ELF-1 (cell line): ENCODE measurements at places on chromosomes 7 and 10.
A peak's percentile ranks its signal among the peaks of the same experiment; 100 is the strongest.

GRCh38 chr7:47389171-47389922, 192.6 kb downstream of the TNS3 start:
- DNase-seq = no peak

DNA sequence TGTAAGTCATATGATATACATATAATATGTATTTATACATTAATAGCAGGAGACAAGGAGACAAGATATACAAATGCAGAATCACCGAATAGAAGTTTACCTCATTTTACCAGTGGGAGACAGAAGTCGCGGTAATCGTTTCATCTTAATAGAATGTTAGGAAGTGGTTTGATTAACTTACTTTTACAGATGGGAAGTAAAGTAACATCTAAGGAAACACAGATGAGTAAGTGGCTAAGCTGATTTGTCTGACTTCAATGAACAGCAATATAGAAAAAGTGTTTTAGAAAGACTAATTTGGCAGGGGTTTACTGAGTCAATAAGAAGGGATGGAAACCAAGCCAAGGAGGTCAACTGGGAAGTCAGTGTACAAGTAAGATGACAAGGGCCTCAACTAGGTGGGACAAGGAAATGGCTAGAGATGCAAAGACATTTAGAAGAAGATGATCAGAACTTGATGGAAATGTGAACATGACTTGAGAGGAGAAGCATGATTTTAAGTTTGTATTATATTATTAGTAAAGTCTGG, 36.2 kb upstream of the FAM133B start:
- no peak for DNase-seq

DNA sequence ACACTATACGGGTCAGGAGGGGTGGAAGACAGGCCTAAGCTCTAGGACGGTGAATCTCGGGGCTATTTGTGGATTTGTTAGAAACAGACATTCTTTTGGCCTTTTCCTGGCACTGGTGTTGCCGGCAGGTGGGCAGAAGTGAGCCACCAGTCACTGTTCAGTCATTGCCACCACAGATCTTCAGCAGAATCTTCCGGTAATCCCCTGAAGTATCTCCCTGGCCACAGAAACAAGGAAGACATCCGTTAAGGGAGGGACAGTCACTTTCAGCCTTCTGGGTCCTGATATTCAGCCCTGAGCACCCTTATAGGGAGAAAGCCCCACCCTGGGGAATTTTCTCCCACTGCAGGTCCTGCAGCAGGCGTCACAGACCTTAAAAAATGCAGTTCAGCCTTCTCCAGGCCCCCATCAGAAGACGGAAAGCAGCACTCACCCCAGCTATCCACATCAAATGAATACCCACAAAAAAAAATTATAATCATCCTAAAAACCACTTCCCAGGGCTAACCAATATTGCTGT, 23.2 kb downstream of the PLAC9 start:
- DNase-seq = no peak

GRCh38 chr7:30865821-30866220, 45.8 kb upstream of the AQP1 start:
- DNase-seq = no peak

DNA sequence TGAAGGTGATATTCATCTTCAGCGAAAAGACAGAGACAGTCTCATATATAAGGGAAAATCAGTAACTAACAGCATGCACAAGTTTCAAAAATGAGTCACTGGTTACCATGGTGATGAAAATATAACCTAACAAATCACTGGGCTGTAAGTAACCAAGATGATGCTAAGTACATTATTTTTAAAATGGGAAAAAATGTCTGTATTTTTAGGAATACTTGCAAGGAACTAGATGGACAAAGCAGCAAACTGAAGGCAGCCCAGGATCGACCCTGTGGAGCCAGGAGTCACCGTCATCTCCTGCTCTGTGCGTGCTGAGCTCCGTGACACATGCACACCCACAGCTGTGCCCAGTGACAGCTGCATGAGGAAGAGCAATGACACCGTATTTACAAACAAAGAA, 137.3 kb downstream of the ELMO1 start:
- DNase-seq = no peak

DNA sequence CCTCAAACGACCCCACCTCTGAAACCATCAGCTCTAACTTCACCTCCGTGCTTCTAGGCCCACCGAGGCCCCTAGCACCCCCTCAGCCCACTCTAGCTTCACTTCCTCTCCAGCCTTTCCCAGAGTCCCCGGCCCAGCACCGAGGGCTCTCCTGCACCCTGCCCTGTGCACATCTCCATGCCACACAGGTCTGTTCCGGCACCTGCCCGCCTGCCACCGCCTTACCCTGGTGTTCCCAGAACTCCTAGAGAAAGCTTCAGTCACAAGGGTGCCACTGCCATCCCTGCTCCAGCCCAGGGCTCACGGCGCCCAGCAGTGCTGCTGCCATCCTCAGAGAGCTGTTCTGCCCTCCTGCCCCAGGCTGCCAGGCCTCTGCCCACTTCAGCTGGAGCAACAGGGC, 61.3 kb upstream of the INSIG1 start:
- no peak for DNase-seq

GRCh38 chr10:66680886-66681285, 244.9 kb upstream of the LRRTM3 start:
- no peak for DNase-seq

GRCh38 chr7:143012409-143012808, 14.5 kb downstream of the OR9A2 start:
- DNase-seq = no peak

DNA sequence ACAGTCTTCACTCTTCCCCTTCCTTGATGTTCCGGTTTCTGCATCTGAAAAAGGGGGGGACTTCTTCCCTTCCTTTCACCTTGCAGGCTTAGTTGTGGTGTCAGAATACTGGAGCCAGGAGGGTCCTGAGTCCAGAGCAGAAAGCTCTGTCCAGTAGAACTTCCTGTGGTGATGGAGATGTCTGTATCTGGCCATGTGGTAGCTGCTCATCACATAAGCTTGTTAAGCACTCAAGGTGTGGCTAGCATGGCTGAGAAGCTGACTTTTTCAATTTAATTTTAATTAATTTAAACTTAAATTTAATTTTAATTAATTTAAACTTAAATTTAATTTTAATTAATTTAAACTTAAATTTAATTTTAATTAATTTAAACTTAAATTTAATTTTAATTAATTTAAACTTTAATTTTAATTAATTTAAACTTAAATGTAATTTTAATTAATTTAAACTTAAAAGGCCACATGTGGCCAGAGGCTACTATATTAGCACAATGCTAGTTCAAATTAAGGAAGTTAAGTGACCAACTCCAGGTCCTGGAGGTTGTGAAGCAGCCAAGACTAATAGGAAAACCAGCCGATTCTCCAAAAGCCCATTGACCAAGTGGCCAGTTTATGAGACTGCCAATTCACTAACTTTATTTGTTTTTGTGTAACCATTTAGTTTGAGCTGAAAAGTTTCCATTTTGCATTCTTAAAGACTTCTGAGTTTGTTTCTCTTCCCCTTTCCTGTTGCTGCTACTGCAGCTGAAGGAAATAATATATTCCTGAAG, 16.3 kb downstream of the MSRB2 start:
- DNase-seq = no peak

DNA sequence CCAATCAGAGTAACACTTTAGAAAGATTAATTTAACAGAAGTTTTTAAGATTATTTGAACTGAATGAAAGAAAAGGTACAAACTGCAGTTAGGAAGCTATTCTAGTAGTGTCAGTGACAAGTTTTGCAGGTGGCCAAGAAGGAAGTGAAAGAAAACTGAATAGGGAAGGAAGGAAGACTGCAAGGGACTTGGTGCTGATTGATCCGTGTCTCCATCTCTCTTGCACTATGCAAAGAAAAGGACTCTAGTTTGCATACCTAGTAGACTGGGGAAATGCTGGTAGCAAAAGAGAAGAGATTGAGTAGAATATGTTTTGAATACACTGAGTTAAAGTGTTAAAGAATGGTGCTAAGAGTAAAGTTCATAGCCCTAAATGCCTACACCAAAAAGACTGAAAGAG, 33.0 kb downstream of the OR6V1 start:
- no peak for DNase-seq

DNA sequence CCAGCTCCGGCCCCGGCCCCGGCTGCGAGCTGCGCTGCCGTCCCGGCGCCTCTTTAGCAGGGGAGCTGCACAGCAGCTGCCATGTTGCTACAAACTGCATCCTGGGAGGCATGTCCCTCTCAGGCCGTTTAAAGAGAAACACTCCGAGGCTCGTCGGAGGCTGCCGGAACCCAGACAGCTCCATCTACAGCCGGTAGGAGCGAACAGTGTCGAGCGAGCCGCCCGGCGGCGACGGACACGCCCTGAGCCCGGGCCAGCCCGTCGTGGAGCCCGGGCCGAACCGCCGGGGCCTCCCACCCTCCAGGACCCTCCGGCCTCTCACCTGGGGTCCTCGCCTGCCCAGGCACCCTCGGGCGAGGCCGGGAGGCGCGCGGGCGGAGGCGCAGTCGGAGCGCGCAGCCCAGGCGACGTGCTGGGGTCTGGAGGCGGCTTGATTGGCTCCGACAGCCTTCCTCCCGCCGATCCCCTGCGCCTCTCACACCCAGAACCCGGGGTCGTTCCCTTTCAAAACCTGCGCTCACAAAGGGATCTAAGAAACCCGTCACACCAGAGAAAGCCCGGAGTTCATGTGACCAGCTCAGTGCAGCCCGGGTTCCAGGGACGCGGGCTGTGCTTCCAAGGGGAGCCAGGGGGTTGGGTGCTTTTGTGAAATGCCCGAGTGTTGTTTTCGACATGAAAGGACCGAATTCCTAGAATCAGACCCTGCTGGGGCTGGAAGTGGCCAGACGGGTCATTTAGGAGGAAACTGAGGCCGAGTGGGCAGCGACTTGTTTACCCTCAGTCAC, at the start of gene ZNF777:
Gene ZNF777 (minus strand): TSS at position 570 of the 785 bp plus-strand sequence. CDS start 5,040 bp downstream, outside the sequence.
- DNase-seq = peak; percentile 82

- no peak for DNase-seq
These were observed 319.2 kb downstream of the PARD3 start for GRCh38 chr10:34495938-34496337.
